H7 (cell line): ENCODE measurements at places on chromosomes 16 and 17. TPM values are rescaled to one million over a fixed set of nuclear protein-coding genes. Genes with fewer than 3 reads are reported as not detected.

DNA sequence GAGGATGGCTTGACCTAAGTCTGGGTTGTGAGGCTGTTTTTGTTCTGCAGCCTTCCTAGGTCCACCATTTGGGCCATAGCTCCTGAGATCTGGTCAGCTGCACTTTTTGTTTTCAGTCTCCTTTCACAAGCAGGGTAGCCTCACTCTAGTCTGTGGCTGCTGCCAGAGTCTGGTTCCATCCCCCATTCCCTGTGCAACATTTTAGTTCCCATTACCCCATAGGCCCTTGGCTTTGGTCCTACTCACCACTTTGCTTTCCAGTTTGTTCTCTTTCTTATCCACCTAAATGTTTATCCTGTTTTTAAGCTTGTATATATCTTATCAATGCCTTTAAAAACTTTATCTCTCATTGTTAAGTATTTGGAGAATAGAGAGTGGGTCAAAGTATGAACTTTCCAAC lies 6.5 kb upstream of the XYLT2 start:
- no peak for DNase-seq

TIMP2 gene
- total RNA-seq, result 12.3 and 13.9 TPM in 2 replicates

DNA sequence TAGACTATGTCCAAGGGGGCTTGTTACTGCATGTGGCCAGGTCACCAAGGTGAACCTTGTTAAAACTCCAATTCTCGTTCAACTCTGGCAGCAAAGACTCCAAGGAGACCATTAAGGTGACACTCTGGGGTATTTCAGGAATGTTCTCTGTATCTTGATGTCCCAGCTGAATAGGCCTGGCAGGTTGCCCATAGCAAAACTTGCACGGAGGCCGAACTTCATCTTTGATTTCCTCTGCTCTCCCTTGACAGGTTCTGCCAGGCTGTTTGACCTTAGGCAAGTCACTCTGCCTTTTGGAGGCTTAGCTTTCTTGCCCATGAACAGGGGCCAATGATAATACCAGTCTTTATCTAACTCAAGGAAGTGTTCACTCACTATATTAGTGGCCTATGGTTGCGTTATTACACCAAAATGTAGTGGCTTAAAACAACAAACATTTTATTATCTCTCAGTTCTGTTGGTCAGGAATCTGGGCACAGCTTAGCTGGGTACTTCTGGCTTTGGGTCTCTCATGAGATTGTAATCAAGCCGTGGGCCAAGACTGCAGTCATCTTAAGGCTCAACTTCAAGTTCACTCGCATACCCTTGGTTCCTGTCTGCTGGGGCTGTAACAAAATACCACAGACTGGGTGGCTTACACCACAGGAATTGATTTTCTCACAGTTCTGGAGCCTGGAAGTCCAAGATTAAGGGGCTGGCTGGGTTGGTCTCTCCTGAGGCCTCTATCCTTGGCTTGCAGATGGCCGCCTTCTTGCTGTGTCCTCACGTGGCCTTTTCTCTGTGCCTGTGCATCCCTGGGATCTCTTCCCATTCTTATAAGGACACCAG lies 168.5 kb downstream of the UTP18 start:
- no peak for DNase-seq

DNA sequence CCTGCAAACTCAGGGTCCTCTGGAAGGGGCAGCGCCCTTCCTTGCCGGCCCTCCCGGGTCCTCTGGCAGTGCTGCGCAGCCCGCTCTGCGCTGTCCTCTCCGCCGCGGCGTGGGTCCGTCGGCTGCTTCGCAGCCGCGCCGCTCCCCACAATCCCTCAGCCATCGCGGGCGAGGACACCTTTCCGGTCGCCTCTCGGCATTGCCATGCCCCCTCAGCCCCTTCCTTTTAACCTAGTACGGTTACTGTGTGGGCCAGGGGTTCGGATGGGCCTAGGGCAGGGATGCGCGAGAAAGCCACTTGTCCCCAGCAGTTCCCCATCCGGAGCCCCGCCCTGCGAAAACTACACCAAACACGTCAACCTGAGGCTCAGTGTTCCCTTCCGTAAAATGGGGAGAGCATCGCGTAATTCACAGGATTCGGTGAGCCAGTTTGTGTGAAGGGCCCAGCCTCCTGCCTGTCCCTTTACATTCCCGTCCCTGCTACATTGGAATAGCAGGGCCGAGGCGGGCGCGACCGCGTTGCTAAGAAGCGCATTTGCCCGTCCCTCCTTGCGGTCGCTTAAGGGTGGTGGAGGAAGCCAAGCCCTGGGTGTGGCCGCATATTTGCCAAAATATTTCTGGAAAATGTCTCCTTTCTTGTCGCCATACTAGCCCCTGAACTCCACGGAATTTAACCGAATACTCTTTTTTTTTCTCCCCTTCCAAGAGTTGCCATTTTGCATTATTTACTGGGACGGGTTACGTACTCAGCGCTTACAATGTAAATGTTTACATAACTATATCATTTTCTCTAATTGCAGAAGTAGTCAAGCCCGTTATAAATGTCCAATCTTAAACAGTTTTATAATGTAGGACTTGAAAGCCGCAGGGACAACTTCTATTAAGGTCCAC lies 13.2 kb downstream of the COPZ2 start:
- DNase-seq, result peak; percentile 64

DNA sequence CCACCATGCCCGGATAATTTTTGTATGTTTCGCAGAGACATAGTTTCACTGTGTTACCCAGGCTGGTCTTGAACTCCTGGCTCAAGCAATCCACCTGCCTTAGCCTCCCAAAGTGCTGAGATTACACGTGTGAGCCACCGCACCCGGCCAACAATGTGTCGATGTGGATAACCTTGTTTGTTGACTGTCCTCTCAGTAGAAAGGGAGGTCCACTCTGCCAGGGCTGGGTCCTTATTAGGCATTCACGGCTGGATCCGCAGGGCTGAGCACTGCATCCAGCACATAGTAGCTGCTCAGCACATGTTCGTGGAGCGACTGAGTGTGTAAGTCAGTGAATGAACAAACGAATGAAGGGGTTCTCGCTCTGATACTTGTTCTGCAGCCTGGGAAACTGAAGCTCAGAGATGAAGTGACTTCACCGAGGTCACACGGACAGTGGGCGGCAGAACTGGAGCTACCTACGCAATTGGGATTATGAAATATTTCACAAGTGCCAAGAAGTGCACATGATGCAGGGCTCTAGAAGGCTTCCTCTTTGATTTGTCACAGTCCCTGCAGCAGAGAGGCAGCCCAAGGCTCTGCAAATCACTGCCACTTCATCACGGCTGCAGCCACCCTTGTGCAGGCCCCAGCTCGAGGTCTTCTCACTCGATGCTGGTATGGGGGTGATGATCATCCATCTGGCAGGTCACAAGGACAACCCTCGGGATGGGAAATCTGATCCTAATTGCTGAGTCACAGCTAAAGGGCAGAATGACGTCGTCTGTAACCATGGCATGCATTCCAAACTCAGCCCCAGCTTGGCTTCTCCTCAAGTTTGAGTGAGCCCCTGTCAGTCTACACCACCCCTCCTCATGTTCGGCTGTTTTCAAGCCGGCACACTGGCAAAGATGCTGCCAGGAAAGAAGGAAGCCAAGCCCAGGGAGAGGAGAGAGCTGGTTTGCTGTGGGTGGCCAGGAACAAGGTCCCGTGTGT lies 28.0 kb upstream of the SNN start:
- DNase-seq, result no peak

DNA sequence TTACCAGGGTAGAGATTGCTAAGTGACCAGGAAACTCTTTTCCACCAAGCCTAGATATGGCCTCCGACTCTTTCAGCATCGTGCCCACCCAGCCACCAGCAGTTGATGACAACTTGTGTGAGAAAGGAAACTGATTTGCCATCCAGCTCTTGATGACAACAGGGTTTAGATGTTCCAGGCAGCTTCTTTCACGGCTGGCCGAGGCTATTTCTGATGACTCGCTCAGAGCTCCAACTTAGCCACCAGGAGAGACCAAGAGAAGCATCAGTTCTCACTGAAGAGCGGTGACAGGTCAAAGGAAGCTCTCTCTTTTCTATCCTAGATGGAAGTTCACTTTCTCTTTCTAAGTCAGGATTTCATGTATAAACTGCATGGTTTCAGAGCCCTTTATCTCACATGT lies 61.2 kb downstream of the MPHOSPH6 start:
- no peak for DNase-seq

DNA sequence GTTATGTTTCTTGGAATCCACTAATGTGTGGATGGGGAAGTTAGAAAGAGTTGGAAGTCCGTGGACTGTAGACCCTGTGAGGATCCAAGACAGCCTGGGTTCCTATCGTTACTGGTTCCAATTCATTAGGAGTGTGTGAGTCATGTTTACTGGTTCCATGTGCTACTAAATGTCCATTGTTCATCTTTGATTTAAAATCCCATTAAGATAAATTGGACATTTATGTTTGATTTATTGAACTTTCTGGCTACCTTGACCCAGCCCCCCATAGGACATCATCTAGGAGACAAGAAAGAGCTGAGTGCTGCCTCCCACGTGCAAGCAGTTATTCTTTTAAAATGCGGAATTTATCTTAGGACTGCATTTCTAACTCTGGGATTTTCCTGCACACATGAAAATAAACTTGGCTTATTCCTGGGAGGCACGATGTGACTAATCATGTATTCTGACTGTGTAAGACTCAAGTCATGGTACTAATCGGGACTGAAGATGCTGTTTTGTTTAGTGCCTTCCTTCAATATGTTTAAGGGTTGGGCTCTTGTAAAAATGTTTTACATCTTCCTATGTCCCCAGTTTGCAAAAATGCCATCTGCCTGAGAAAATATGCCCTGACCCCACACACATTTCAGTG lies 53.4 kb downstream of the RGS9 start:
- no peak for DNase-seq
